CD4-positive, alpha-beta T cell treated with Interleukin-15 for 1 hour (primary cell): ENCODE measurements at places on chromosomes 2 and 18.

- DNase-seq = peak; percentile 70
Observed at GRCh38 chr2:222690564-222691200, 19.2 kb downstream of the MOGAT1 start.

DNA sequence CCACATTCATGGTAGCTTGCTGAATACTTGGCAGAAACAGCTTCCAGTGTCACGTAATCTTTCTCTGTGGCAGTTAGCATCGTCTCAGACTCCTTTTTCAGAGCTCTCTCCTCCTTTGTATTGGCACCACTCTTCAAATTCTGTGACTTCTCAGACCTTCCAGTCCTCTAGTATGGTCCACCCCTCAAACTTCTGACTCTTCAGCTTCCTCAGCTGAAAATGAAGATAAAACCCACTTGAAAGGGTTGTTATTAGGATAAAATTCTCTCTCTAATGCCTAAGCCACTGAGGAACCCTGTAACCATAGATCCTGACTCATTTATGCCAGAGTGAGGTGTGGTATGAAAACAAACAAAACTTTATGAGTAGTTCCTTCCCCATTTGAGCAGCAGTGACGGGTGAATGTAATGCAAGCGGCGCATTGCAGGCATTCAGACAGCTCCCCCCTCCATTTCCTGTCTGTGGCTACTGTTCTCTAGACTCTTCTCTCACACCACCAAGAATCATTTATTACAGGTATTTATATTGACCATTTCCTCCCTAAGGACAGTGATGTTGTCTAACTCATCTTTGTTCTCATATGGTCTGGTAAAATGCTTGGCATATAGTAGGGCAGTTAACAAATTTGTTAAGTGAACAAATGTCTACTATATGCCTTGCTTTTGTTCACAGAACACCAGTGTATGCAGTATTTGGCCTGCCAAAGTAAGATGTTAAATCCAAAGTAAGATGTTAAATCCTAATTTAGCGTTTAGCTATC, 35.3 kb downstream of the GALNT1 start:
- peak; percentile 80 for DNase-seq

GRCh38 chr2:150081775-150082481, 405.5 kb downstream of the RND3 start:
- DNase-seq = no peak

GRCh38 chr2:106096299-106097037, 97.6 kb downstream of the UXS1 start:
- DNase-seq = no peak

DNA sequence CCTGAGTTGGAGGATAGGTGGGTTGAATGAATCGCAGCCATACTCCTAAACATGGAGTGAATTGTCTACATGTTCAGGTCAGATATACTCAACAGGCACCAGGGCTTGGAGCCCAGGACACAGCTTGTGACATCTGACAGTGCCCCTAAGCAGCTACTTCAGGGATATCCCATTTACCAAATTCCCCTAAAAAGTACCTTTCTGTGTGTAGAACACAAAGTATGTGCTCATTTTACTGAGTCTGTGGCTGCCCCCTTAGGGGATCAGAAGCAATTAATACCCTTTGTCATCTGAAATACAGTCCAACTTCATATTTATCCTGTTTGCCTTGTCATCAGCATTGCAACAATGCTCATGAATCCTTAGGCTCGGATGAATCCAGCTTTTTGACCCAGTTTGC, 20.8 kb downstream of the TNFRSF11A start:
- DNase-seq = no peak

GRCh38 chr2:111986116-111986900, 68.8 kb upstream of the TMEM87B start:
- no peak for DNase-seq

- DNase-seq = peak; percentile 20
Observed at GRCh38 chr2:223929571-223930102, 15.5 kb downstream of the WDFY1 start.

GRCh38 chr2:142973822-142974207, 96.4 kb downstream of the KYNU start:
- no peak for DNase-seq

DNA sequence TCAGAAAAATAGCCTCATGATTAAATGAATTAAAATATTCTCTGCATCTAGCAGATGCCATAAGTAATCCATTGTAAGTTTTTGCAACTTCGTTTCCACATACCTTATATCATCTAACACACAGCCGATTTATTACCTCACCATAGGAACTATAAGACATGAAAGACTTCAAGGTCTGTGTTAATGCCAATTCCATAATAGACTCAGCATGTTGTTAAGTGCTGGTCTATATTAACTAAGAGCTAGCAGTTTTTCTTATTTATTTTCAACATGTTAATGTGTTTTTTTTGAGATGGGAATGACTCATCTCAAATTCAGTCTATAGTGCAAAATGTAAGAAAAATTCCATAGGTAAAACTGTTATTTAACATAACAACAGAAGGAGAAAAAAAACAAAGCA, 243.9 kb upstream of the GULP1 start:
- DNase-seq = no peak

- no peak for DNase-seq
Observed at GRCh38 chr18:6059551-6059950, 164.2 kb upstream of the TMEM200C start.

GRCh38 chr2:145194673-145195072, 674.8 kb upstream of the ZEB2 start:
- no peak for DNase-seq

DNA sequence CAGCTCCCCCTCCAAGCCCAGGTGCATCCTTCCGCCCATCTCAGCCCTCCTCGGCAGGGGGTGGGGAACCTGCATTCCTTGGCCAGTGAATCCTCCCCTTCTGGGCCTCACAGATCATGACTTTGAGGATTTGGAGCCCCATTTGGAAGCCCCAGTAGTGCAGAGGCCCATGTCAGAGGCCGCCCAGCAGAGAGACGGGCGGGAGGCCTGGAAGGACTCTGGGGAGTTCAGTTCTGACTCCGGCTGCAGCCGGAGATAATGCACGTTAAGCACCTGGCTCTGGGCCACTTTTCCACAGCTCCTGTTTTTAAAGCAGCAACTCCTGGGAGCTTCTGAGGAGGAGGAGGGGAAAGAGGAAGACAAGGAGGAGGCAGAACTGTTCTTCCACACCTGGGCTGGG, 14.9 kb downstream of the ATOH8 start:
- DNase-seq = no peak

DNA sequence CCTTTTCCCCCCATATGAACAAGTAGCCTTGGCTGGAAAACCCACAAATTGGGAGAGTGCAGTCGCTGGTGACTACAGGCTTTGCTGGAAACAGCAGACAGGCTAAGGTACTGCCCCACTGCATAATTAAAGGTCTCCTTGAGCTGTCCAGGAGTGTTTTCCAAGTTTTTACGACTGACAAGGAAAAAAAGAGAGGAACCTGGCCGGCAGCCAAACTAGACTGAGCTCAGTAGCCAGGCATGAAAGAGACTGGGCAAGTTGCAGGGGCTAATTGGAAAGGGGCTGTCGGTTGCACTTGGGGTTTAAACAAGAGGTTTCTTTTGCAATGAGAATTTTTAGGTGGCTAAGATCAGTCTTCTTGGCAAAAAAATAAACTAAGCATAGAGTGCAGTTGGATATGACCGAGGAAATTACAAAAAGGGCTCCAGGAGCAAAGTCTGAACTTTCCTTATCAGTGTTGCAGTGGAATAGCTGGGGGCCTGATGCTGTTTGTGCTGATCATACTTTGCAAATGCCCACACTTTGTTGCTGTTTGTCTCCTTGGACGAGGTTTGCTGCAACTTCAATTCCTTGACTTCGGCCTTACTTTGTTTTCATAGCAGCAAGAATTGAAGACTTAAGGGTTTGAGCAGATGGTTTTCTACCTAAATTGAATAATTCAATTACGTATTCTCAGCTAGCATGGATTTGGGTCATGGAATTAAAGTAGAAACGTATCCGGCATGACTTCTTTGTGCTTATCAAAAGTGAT, 2.1 kb downstream of the GULP1 start:
- no peak for DNase-seq

DNA sequence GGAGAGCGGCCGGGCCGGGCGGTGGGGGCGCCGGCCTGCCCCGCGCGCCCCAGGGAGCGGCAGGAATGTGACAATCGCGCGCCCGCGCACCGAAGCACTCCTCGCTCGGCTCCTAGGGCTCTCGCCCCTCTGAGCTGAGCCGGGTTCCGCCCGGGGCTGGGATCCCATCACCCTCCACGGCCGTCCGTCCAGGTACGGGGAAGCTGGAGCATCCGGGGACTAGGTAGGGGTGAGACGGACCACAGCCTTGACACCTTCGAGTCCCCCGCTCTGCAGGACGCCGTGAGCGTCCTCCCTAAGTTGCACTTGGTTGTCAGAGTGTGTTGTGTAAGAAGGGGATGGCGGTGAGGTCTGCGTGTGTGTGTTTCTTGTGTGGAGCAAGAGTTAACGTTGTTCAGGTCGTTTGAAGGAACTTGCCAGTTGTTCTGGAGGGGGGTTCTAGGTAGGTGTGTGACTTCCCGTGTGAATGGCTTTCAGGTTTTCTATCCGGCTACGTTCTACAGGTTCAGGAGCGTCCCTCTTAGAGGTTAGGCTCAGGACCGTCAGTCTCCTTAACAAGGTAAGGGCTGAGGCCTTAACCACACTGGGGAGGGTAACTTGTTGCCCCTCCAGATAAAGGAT, 393 bp downstream of the IL1R1 start:
- DNase-seq = no peak
